Ascending aorta (tissue), 2 donors: ENCODE measurements at places on chromosomes 4 and X. TPM values are rescaled to one million over a fixed set of nuclear protein-coding genes. Genes with fewer than 3 reads are reported as not detected.

DNA sequence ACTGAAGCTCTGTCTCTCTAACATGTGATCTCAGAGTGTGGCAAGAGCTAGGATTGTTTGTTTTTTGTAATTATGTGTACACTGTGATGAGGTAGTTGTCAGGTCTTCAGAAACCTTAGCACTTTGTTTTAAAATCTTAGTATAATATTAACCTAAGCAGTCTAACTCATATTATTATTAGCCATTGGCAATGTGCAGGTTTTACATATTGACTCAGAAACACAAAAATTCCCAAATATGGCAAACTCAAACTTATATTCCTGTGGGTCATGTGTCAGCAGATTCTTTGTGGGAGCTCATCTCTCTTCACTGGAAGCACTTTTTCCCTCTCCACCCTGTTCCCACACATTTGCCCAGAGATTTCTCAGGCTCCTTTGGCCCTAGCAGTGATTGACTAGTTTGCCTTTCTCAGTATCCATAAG, 8.2 kb upstream of the PWWP3B start:
- no peak for DNase-seq

DNA sequence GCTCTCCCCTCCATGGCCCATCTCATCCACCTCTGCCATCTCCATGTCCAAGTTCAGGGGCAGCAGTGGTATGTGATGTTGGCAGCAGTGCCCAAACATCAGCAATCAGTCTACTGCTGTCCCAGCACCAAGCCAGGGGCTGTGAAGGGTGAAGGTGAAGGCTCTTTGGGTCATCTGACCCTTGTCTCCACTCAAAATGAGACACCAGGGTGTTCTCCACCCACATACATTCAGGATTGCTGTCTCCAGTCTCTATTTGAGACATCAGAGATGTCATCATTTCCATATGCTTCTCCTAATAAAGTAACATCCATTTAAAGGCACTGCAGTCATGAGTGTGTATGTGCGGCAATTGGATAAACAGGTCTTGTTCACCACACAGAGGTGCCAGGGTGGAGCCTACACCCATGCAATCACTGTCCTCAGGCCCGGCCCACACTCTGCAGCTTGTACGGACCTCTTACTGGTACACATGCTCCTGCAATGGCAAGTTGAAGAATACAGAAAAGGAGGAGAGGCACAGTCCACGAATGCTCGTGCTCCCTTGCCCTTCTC, 22.2 kb downstream of the MAML3 start:
- no peak for DNase-seq

- no peak for DNase-seq
These were observed 389.9 kb upstream of the EMCN start for GRCh38 chr4:100907465-100908454.

GRCh38 chrX:35919536-35920309, at the start of gene CFAP47:
CFAP47 (plus strand) TSS chrX:35919734; CDS start chrX:35919800, 66 bp downstream.
- no peak for DNase-seq

- DNase-seq, result no peak
These were observed 54.3 kb downstream of the IGFBP7 start for GRCh38 chr4:57055886-57056285.

DNA sequence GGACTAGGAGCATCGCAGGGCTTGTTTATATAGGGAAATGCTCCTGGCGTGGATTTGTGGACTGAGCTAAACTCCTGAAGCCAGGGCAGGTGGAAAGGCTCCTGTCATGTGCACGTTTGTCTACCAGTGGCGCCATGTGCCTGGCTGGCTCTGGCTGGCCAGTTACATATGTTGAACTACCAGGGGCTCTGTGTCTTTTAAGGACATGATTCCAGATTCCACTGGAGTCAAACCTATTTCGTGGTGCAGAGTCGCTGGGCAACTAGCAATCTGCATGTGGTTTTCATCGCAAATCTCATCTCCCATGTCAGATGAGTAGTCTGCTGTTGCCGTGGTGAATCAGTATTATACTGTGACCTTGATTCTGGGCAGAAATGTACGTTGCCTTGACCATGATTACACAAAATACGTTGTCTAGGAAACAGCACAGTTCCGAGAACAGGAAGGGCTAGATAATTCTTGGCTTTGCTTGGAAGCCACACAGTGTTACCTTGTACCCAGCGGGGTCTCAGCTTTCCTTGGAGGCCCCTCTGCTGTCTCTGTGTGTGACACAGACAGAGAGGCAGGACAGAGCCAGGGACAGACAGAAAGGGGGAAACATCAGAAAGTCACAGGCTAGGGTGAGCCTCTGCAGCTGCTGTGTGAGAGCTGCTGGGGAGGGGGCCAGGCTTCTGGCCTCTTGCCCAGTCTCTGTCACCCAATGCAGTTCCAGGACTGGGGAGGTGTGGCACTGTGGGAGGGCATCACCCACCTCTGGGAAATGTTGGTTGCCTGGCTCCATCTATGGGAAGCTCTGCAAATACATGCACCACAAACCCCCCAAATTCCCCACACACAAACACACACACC, 19.2 kb downstream of the PNMA6E start:
- no peak for DNase-seq

Gene RRH
- total RNA-seq, result not detected

DNA sequence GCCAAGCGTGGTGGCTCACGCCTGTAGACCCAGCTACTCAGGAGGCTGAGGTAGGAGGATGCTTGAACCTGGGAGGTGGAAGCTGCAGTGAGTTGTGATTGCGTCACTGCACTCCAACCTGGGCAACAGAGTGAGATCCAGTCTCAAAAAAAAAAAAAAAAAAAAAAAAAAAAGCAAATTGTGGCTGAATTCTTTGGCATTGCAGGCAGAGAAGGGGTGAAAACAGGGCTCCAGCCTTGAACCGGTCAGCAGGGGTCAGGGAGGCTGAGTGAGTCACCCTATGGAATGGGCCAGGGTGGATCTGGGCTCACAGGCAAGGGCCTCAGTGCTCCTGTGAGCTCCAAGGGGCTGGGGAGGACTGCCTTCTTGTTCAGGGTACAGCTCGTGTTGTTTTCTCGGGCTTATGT, 13.2 kb upstream of the FAM3A start:
- DNase-seq, result no peak

DNA sequence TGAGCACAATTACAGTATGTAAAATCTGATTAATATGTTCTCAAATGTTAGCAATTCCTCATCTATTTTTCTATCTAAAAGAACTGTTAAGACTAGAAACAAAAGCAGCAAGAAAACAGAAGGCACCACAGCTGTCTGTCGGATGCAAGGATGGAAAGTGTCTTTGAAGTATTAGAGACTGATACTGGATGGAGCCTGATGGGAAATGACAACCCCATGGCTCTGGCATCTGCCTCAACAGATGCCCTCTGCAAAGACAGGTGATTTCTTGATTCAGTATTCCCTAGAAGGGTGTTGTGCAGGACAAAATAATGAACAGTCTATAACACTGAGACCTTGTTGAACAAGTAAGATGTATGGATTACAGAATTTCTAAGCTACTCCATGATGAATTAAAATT, 19.7 kb downstream of the LRCH2 start:
- no peak for DNase-seq
